ENCODE measurements at places on chromosomes 7 and 10.

DNA sequence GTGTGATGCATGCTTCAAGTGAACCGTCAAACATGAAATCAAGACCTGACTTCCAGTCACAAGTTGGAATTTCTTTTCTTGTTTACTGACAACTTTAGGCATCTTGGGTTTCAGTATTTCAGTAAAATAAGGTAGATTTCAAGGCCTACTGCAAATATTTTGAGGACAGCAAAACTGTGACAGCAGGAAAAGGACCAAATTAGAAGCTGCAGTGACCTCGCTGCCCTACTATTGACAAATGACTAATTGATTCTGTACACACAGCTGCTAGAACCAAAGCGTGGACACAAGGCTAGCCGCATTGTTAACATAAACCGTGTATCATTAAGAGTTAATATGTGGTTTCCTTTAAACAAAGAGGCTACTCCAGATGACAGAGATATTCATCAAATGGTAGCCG, 105.7 kb upstream of the SEC61G start:
- DNase-seq = no peak

- DNase-seq = no peak
Measured at GRCh38 chr7:55191161-55191925, 172.5 kb downstream of the EGFR start.

DNA sequence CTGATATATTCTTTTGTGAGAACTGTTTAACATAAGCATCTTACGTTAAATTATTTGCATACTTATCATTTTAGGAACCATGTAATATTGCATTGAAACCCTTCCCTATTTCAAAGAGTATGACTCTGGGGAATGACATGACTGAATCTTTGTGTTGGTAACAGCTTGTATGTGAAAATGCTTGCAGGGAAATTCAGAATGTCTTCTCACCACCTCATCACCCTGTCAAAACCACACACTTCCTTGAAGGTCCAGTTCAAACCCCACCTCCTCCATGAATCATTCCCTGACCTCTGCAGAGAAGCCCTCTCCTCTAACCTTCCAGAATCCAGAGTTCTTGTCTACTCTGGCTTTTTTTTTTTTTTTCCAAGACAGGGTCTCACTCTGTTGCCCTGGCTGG, 26.3 kb upstream of the NKX2-3 start:
- DNase-seq = no peak

- no peak for DNase-seq
Measured at GRCh38 chr7:39259391-39260003, 281.8 kb downstream of the POU6F2 start.

DNA sequence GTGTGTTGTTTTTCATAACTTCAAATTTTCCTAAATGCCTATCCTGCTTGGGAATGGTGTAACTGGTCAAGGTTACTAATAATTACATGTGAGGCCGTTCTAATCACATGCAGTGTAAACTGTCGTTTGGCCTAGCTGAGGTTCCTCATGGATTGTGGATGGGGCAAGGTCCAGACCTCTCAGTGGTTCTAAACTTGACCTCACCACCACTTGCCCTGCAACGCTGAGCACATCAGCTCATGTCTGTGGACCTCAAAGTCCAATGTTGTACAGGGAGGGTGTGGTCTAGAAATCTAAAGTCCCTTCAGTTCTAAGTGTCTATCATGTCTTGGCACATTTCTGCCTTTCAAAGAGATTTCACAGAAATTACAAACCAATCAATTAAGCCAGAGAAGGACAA, 15.6 kb downstream of the RBP3 start:
- no peak for DNase-seq

- DNase-seq = no peak
Measured at GRCh38 chr10:102661658-102662028, 17.4 kb downstream of the TRIM8 start.

GRCh38 chr10:130557181-130557845, 421.1 kb downstream of the GLRX3 start:
- DNase-seq = no peak

DNA sequence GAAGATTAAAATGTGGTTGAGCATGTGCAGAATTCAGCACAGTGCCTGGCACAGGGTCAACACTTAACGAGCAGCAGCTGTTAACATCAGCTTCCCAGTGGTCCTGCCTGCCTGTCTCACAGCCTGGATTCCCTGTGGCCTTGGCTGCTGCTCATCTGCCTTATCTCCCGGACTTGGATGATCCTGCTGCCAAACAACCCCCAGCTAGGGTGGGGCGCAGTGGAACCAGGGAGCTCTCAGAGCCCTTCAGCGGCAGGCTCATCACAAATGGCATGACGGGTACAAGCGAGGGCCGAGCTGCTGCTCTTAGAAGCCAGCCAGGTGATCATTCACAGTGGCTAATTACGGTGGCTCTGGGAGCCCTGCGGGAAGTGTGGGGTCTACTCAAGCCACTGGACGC, 13.0 kb upstream of the SMARCD3 start:
- DNase-seq = no peak

- DNase-seq = no peak
Measured at GRCh38 chr7:127064-127598, 65.2 kb upstream of the FAM20C start.

GRCh38 chr10:96205580-96205979, 65.8 kb downstream of the BLNK start:
- DNase-seq = no peak

DNA sequence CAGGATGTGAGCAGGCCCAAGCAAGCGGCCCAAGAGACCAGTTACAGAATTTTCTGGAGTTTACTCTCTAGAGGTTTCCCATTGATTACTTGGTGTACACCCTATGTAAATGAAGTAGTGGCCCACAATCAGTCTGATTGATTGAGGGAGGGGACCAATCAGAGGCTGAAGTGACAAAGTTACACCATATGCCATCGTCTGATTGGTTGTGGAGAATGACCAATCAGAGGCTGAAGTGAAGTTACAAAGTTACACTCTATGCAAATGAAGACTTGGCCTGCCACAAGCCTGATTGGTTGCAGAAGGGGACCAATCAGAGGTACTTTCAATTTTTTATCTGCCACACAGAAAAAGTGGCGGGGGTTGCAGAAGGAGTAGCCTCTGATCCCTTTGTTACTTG, 83.7 kb downstream of the KIF20B start:
- DNase-seq = no peak

GRCh38 chr7:151851145-151851751, 25.7 kb downstream of the PRKAG2 start:
- no peak for DNase-seq

- DNase-seq = no peak
Measured at GRCh38 chr7:126778101-126778500, 474.6 kb downstream of the GRM8 start.

- no peak for DNase-seq
Measured at GRCh38 chr10:48802611-48803071, 118.0 kb downstream of the WDFY4 start.

DNA sequence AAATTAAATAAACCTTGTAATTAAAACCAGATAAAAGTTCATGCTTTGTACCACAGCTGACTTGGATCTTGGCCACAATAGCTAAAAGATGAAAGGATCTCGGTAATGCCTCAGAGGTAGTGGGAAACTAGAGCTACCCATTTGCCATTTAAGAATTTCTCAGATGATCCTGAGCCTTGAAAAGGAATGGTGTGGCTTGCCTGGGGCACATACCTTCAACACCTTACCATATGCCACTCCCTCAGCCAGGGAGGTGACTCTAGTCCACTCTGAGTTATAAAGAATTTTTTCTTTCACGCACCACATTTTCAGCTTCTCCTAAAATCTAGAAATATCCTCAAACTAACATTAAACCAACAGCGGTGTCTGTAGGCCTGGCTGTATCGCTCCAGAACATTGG, 516.3 kb upstream of the TEX47 start:
- no peak for DNase-seq

- DNase-seq = no peak
Measured at GRCh38 chr7:100021297-100021696, 5.9 kb downstream of the ZKSCAN1 start.

DNA sequence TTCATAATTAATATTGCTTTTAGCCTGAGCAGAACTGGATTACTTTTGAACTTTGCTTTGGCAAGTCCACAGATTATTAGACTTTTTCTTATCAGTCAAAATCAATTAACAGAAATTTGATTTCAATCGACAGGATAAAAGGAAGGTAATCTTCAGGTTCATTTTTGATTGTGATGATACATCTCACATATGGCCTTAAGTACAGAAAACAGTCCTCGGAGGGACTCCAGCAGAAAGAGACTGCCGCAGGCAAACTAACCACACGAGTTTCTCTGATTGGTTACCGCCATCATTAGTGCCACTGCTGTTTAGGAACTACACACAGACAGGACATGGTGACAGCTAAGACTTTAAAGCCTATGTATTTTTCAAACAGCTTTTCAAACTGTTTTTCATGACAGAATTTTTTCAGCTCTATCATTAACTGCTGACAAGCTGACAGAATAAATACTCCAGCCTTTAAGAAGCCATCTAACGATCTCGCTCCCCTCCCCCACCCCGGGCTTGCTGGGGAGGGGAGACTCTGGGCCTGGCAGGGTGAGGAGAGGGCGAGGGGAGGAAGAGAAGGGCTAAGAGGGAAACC, 668.2 kb downstream of the KCNMA1 start:
- DNase-seq = no peak

- DNase-seq = no peak
Measured at GRCh38 chr10:75466886-75467285, 35.5 kb downstream of the LRMDA start.

DNA sequence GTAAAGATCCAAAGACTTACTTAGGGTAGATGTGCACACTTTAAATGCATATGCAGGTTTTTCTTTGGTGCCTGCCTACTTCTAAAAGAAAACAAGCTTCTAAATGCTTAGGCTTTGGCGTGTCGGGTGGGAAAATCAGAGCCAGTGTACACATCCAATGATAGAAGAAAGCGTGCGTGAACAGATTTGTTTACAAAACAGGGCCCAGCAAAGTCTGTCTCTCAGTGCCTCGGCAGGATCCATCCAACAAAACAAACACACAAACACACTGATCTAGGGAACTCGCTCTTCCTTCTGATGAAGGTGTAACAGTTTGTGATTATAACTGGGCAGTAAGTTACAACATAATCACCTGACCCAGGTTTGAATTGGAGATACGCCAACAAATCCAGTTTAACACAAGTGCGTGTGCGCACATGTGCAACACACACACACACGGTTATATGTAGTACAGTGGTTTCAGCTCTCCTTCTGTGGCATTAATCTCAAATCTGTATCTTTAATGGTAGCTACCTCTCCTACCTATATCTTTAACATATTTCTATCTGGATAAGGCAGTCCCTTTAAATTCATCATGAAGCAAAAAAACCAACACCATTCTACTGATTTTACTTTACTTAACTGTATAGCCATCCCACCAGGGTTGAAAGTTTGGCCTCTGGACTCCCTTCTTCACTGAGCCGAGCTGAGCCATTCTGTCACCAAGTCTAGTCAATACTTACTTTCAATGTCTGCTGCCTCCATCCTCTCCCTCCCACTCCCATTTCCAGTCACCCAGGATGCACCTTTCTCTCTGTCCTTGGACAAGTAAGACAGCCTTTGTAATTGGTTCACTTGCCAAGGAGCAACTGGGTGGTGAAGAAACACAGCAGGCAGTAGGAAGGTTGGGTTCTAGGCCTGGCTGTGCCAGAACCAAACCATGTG, 184.4 kb upstream of the KLF14 start:
- DNase-seq = no peak

DNA sequence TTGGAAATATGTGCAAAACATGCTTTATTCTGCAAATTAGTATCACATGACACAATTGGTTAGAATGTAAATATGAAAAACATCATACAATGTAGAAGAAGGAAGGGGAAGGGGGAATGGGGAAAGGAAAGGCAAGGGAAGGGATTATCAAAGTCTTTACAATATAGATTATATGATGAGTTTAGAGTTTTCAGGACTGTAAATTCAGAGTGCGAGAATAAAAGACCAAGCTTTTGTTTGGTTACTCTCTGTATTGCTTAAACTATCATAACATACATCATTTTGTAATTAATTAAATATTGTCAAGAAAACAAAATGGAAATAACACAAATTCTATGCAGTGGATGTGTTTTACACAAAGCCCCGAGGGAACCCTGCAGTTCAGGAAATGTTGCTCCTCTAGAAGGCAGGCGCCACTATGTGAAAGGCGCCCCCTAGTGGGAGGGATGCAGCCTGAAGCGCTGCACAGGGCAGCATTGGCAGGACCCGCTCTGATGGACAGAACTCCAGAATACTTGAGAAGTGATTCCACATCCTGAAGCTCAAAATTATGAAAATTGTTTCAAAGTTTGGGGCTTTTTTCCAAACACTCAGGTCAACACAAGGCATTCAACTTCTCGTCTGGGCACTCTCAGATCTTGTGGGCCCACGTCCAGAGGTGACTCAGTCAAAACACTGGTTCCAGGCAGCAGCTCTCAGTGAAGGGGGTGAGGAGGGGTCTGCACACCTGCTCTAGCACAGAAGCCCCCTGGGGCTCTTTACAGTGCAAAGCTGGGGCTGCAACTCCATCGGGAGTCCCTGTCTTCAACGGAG, 31.6 kb upstream of the TMEM254 start:
- DNase-seq = peak; percentile 63

GRCh38 chr10:74585231-74586087, 240.9 kb upstream of the KAT6B start:
- no peak for DNase-seq
